ENCODE measurements at places on chromosomes 2 and 18. TPM values are rescaled to one million over a fixed set of nuclear protein-coding genes. Genes with fewer than 3 reads are reported as not detected.

GRCh38 chr2:143296089-143296488, 166.9 kb downstream of the ARHGAP15 start:
- DNase-seq = no peak
- H3K27me3 ChIP-seq = no peaks in the 10 kb centered on the region
- no peaks in the 10 kb centered on the region for H3K36me3 ChIP-seq
- H3K27ac ChIP-seq = no peak overlapping the region
- no peak overlapping the region for H3K4me3 ChIP-seq

- no peaks in the 10 kb centered on the region for H3K27me3 ChIP-seq
- H3K4me3 ChIP-seq = no peak overlapping the region
- H3K36me3 ChIP-seq = no peaks in the 10 kb centered on the region
- H3K4me1 ChIP-seq = peaks cover 2% of the 10 kb centered on the region
These were observed 6.0 kb downstream of the TMEM214 start for GRCh38 chr2:27038631-27039339.

The PARD6G gene
- 16.6 TPM for total RNA-seq

- H3K4me3 ChIP-seq = no peak overlapping the region
- H3K27ac ChIP-seq = no peak overlapping the region
- peaks cover 3% of the 10 kb centered on the region for H3K4me1 ChIP-seq
These were observed 21.9 kb downstream of the RPRD1A start for GRCh38 chr18:36045241-36045991.

DNA sequence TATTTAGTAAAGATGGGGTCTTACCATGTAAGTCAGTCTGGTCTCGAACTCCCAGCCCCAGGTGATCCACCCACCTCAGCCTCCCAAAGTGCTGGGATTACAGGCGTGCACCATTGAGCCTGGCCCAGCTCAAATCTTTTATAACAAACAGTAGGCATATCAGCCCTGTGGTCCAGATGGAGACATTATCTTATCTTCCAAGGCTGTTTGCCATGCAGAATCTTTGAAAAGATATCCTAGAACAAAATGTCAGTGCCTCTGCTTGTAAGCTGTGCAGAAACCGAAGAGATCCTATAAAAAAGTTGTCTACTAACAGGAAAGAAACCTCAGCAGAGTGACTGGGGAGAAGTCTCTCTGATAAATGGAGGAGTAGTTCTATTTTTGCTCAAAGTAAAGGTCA, 142.1 kb downstream of the PTH2R start:
- H3K4me3 ChIP-seq = no peak overlapping the region
- H3K27ac ChIP-seq = no peak overlapping the region
- no peaks in the 10 kb centered on the region for H3K27me3 ChIP-seq
- no peaks in the 10 kb centered on the region for H3K36me3 ChIP-seq
- no peaks in the 10 kb centered on the region for H3K4me1 ChIP-seq

GRCh38 chr2:215141706-215142105, 3.3 kb upstream of the ABCA12 start:
- no peaks in the 10 kb centered on the region for H3K27me3 ChIP-seq
- no peak overlapping the region for H3K27ac ChIP-seq

DNA sequence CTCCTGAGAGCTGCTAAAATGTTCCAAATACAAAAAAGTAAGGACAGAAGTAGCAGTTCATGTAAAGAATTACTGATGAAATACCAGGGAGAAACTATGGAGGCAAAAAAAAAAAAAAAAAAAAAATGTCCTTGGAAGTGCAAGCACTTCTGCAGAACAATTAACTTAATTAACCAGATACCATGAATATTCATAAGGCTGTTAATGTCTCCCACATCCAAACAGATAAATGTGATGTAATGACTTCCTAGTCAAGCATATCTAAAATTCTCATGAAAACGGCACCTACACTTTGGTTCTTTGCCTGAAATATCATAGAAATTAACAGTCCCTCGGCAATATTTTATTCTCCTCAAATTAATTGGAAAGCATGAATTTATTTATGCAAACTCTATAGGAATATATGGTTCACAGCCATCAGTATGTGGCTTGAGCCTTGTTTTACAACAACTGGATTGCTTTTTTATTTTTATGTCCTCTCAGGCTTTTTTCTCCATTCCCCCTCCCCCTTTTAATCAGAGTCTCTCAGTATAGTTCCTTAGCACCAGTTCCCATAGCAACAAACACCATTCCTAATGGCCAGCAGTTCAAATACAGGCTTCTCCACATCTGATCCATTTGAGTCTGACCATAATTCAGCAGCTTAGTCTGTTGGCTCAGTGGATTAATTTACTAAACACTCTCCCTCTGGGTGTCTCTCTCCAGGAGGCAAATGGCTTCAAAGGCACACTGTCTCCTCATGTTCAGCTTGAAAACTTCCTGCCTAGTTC, 97.1 kb downstream of the ITGA4 start:
- H3K4me1 ChIP-seq = no peaks in the 10 kb centered on the region
- H3K27me3 ChIP-seq = no peaks in the 10 kb centered on the region
- no peak for DNase-seq
- H3K36me3 ChIP-seq = no peaks in the 10 kb centered on the region

- no peak overlapping the region for H3K27ac ChIP-seq
- H3K4me1 ChIP-seq = no peaks in the 10 kb centered on the region
These were observed 277.7 kb upstream of the SALL3 start for GRCh38 chr18:78701771-78702396.

DNA sequence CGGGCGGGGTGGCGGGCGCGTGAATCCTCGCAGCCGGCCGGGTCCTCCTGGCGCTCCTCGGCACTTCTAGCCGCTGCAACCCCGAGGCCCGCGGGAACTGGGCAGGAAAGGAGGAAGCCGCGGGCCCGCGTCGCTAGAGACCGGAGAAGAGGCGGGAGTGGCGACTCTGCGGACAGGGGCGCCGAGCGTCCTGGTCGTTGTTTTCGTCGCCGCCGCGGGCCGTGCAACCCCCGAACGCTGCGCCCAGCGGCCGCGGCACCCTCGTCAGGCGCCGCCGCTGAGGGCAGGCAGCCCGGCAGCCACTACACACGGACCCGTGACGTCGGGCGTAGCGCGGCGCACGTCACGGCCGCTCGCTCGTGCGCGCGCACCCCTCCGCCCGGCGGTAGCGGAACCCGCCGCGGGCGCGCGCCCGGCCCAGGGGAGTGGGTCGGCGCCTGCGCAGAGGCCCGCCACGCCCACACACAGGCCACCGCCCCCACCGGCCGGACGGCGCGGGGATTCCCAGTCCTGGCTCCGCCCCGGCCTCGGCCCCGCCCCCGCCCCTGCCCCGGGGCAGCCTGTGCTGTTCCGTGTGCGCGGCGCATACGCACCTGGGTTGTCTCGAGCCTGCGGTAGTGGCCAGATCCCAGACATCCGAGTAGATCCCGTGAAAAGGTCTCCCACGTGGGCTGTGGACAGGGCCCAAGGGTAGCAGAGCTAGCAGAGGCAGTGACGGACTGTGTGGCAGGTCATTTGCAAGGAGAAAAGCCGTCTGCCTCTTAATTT, at the start of gene MAP3K2:
TSS of gene MAP3K2 (minus strand) at position 321 of the 768 bp plus-strand sequence. CDS start 44,846 bp downstream, outside the sequence.
- peak within 1 kb of the TSS; percentile 100 for H3K27ac ChIP-seq
- H3K27me3 ChIP-seq = no peaks in the 10 kb centered on the region
- H3K36me3 ChIP-seq = no peaks in the 10 kb centered on the region
- H3K4me3 ChIP-seq = peak within 1 kb of the TSS; percentile 68
- DNase-seq = peak; percentile 97

The FSIP2 gene
- total RNA-seq = 0.45 TPM

The ANKRD62 gene
- total RNA-seq = not detected

DNA sequence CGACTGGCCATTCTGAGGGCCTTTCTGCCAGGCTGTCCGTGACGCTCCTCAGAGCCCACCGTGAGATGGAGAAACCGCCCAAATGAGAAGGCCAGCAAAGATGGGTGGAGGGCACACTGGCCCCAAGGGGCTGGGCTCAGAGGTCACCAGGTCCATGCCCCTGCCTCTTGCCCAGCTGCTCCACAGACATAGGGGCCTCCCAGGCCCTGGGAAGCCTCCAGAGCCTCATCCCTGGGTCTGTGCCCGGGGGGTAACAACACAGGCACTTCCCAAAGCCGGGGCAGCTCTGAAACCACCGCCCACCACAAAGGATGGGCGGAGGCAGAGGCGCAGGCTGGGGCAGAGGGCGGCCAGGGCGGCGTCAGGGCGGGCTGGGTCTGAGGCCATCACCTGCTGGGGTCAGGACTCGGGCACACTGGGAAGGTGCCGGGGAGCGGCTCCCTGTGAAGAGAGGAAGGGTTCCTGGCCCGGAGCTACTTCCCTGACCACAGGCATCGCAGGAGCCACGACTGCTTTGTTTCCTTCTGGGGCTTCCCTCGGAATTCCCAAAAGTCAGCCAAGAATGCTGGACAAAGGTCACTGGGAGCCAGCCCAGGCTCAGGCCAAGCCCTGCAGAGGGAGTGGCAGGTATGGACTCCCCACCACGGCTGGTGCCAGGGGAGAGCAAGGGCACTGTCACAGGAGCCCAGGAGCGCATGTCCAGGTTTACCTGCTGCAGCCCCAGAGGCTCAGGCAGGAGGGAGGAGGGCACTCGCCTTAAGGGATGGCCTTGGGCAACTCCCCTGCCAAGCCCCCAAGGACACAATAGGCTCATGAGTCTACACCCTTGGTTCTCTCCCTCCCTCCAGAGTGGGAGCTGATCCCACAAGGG, 9.4 kb downstream of the CYP26B1 start:
- H3K4me3 ChIP-seq = no peak overlapping the region
- H3K4me1 ChIP-seq = peaks cover 1% of the 10 kb centered on the region
- no peak for DNase-seq
- H3K27ac ChIP-seq = no peak overlapping the region

The CPLX4 gene
- total RNA-seq = not detected

The TEKT4 gene
- 0.38 TPM for total RNA-seq

- no peak for DNase-seq
- H3K27me3 ChIP-seq = no peaks in the 10 kb centered on the region
- no peaks in the 10 kb centered on the region for H3K36me3 ChIP-seq
- no peaks in the 10 kb centered on the region for H3K4me1 ChIP-seq
These were observed 237.0 kb downstream of the ATAD2B start for GRCh38 chr2:23689891-23690290.

DNA sequence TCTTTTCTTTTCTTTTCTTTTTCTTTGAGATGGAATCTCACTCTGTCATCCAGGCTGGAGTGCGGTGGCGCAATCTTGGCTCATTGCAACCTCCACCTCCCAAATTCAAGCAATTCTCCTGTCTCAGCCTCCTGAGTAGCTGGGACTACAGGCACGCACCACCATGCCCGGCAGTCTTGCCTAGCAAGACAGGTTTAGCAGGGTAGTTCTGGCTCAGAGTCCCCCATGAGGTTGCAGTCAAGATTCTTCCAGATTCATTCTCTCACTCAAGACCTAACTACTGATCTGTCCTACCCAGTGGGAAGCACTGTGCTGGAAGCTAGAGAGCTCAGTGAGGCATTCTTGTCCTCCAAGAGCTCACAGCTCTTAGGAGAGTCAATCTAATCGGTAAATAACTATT, 17.6 kb upstream of the ZAP70 start:
- DNase-seq = no peak
- H3K27me3 ChIP-seq = no peaks in the 10 kb centered on the region
- H3K4me3 ChIP-seq = no peak overlapping the region
- H3K27ac ChIP-seq = no peak overlapping the region
- H3K4me1 ChIP-seq = no peaks in the 10 kb centered on the region

- H3K36me3 ChIP-seq = no peaks in the 10 kb centered on the region
- no peaks in the 10 kb centered on the region for H3K27me3 ChIP-seq
- peaks cover 8% of the 10 kb centered on the region for H3K4me1 ChIP-seq
- DNase-seq = peak; percentile 29
- peak overlapping the region; percentile 99 for H3K27ac ChIP-seq
- H3K4me3 ChIP-seq = peak overlapping the region; percentile 84
These were observed 1.7 kb downstream of the RTN4 start for GRCh38 chr2:55048508-55049042.

DNA sequence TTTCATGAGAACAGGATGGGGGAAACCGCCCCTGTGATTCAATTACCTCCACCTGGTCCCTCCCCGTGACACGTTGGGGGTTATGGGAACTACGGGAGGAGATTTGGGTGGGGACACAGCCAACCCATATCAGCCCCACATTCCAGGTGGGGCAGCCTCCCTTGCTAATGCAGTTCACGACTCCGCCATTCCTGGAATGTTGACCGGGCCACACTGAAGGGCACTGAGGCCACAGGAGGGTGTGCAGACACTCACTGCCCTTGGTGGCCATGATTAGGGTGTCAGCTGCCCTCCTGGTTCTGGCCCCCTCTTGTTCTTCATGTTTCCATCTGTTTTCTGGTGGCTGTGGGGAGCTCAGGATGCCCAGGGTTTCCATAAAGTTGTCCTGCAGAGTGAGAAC, 176.3 kb downstream of the TWIST2 start:
- H3K4me3 ChIP-seq = no peak overlapping the region
- peaks cover 2% of the 10 kb centered on the region for H3K4me1 ChIP-seq
- no peaks in the 10 kb centered on the region for H3K36me3 ChIP-seq
- no peak overlapping the region for H3K27ac ChIP-seq

DNA sequence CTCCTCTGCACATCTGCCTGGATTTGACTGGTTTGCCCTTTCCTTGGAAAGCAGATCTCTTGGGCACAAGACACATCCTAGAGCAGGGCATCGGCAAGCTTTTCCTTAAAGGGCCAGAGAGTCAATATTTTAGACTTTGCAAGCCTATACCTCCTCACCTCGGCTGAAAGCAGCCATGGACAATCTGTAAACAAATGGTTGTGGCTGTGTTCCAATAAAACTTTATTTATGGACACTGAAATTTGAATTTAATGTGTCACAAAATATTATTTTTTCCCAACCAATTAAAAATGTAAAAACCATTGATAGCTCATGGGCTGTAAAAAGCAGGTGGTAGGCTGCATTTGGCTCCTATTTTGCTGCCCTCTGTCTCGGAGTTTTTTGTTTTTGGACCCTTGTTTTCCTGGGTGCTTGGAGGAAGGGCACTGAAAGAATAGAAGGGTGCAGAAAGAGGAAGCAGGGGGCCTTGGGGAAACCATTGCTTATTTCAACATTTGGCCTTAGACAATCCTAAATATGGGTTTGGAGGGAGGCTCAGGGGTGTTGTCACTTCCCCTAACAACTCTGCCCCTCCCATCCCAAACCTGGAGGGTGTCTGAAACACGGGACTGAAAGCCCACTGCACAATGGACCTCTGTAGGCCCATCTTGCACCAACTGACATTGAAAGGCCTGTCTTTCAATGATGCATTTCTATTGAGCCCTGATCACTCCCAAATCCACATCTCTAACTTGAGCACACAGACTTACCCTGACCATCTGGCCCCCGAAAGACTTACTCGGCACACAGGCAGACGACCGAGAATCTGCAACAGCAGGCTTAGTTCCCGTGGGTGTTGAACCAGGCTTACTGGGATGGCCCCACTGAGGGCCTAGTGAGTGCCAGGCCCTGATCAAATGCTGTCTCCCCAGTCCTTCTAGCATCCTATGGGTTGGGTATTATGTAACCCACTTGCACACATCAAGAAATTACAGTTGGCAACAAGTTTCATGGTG, 7.1 kb upstream of the ZFP36L2 start:
- no peak for DNase-seq
- no peaks in the 10 kb centered on the region for H3K27me3 ChIP-seq
- H3K4me1 ChIP-seq = peaks cover 10% of the 10 kb centered on the region
- no peak overlapping the region for H3K27ac ChIP-seq
- H3K36me3 ChIP-seq = no peaks in the 10 kb centered on the region

GRCh38 chr2:170882758-170883157, 46.3 kb upstream of the GORASP2 start:
- no peak for DNase-seq
- H3K4me3 ChIP-seq = no peak overlapping the region
- H3K27ac ChIP-seq = no peak overlapping the region

The STAT4 gene
- total RNA-seq = 1.2 TPM

The SP100 gene
- total RNA-seq = 73.1 TPM
